ENCODE measurements at places on chromosomes 5 and 9.

- DNase-seq, result no peak
Measured at GRCh38 chr9:26341545-26341944, 551.1 kb downstream of the CAAP1 start.

DNA sequence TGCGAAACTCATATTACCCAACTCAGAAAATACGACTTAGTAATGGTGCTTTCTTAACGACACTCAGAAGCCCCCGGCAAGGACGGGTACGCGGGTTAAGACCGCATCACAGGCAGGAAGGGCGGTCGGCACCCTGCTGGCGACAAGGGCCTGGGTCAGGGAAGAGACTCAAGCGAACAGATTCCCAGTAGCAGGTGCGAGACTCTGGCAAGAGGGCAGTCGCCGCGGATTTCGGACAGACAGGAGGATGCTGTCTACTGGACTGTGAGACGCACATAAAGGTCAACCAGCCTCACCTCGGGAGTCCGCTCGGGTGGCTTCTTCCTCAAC lies 398 bp downstream of the RAPGEF6 start:
- DNase-seq, result peak; percentile 38

GRCh38 chr9:882416-882924 lies 41.0 kb downstream of the DMRT1 start:
- DNase-seq, result no peak

DNA sequence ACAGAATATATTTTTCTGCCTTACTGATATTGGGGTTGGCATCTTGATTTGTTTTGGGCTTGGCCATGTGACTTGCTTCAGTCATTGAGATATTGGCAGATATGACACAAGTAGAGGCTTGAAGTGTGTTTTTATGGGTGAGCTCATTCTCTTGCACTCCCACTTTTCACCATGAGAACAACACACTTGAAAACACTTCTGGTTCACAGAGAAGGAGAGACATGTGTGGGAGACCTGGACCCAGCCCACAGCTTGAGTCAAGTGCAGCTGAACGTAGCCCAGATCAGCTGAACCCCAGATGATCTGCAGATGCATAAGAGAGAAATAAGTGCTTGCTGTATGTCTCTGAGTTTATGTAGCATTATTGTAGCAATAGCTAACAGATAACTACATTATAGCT lies 155.4 kb downstream of the SEMA6A start:
- no peak for DNase-seq

DNA sequence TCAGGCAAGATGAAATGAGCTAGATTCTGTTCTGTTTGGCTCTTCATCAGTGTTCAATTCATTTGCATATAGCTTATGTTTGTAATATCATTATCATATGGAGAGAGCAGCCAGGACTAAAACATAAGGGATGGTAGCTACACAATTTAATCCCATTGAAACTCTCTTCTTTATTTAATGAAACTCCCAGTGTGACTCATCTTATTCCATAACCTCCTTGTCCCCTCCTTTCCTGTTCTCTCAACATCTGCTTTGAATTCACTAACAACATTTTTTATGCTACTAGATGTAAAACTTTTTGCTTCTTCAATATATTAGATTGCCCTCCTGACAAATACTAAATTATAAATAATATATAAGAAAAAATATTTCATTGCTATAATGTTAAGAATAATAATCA lies 1823.4 kb downstream of the MAT2B start:
- DNase-seq, result no peak

DNA sequence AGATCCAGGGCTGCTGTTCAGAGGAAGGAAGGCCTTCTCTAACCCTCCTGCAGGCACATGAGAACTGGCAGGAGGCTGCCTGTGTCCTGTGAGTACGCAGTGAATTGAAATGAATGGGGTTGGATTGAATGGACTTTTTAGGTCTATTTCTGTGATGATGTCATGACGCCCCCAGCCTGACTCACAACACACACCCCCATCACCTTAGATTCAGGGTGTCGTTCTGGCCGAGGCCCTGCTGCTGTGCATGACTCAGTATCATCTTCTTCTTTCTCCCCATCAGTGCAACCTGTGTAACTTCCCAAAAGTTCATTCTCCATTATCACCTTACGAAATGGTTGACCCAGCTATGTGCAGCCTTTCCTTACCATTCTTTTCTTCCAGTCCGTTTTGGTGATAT lies 5.4 kb downstream of the PCAT7 start:
- no peak for DNase-seq

DNA sequence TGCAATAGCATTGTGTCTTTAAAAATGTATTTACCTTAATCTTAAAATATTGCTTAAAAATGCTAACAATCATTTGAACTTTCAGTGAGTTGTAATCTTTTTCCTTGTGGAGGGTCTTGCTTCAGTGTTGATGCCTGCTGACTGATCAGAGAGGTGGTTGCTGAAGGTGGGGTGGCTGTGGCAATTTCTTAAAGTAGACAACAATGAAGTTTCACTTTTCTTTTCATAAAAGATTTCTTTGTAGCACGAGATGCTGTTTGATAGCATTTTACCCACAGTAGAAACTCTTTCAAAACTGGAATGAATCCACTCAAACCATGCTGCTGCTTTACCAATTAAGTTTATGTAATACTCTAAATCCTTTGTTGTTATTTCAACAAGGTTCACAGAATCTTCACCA lies 50.8 kb downstream of the NR3C1 start:
- DNase-seq, result no peak

GRCh38 chr9:1875921-1876448 lies 139.2 kb upstream of the SMARCA2 start:
- DNase-seq, result no peak

- no peak for DNase-seq
Measured at GRCh38 chr9:33103501-33104281, 27.2 kb upstream of the SMU1 start.

- no peak for DNase-seq
Measured at GRCh38 chr9:98536542-98537173, 172.1 kb downstream of the GABBR2 start.

Data from NCI-H1105 treated with DMSO at 0.1 percent for 48 hours (cell line).